Neuronal stem cell (in vitro differentiated cells): ENCODE measurements at places on chromosomes 4 and X.

- no peak overlapping the region for H3K4me3 ChIP-seq
- DNase-seq = peak; percentile 56
- H3K27me3 ChIP-seq = no peaks in the 10 kb centered on the region
- no peaks in the 10 kb centered on the region for H3K36me3 ChIP-seq
- no peaks in the 10 kb centered on the region for H3K4me1 ChIP-seq
- H3K27ac ChIP-seq = no peak overlapping the region
These were observed 103.5 kb downstream of the LDB2 start for GRCh38 chr4:16794816-16795445.

DNA sequence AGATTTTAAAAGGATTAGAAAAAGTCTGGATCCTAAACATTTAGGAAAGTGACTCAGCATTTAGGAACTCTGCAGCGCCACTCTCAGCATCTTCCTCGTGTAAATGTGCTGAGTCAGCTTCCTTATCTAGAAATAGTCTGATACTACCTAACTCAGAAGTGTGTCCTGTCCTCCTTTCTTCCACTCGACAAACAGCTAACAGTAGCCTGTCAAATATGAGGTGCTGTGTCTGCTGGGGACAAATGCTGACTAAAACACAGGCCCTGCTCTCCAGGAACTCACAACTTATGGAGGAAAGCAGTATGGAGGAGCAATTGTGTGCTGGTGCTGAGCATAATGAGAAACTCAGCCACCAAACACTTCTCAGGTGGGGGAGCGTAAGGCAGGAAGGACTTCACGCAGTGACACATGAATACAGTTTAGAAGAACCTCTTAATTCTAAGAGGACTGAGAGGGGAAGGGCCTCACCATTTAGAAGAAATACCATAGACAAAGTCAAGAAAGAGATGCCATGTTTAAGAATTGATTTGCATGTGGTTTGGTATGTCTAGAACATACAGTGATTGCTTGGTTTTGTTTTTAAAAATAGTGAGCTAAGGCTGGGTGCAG lies 125.3 kb downstream of the SOWAHB start:
- peaks cover 99% of the 10 kb centered on the region for H3K36me3 ChIP-seq
- H3K4me3 ChIP-seq = peak overlapping the region; percentile 9
- H3K4me1 ChIP-seq = no peaks in the 10 kb centered on the region
- no peak for DNase-seq
- no peak overlapping the region for H3K27ac ChIP-seq
- no peaks in the 10 kb centered on the region for H3K27me3 ChIP-seq

- H3K27ac ChIP-seq = no peak overlapping the region
- no peak overlapping the region for H3K4me3 ChIP-seq
- peaks cover 84% of the 10 kb centered on the region for H3K36me3 ChIP-seq
- peaks cover 18% of the 10 kb centered on the region for H3K4me1 ChIP-seq
- no peak for DNase-seq
These were observed 89.7 kb upstream of the CBR4 start for GRCh38 chr4:169099771-169100180.

- no peak overlapping the region for H3K27ac ChIP-seq
- no peak overlapping the region for H3K4me3 ChIP-seq
- no peak for DNase-seq
- H3K4me1 ChIP-seq = no peaks in the 10 kb centered on the region
- no peaks in the 10 kb centered on the region for H3K27me3 ChIP-seq
These were observed 7.7 kb upstream of the WDR13 start for GRCh38 chrX:48589482-48590162.

DNA sequence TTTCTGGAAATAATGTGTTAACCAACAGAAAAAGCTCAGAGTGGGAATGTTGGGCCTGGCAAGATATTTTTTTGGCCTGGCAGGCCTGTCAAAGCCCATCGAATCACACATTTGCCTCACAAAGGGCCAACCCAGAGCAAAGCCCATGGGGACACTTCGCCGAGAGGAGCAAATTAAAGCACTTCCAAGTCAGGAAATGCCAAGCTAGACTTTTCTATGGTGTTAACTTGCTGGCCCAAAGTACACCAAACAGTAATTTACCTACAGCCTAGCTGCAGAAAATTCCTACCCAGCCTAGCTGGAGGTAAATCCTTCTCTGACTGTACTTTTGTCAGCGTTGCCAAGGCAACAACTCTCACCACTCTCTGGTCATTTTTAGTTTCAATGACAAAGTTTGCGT lies 288.6 kb upstream of the LDB2 start:
- no peaks in the 10 kb centered on the region for H3K27me3 ChIP-seq
- no peak overlapping the region for H3K27ac ChIP-seq
- no peak for DNase-seq
- peaks cover 23% of the 10 kb centered on the region for H3K4me1 ChIP-seq
- no peaks in the 10 kb centered on the region for H3K36me3 ChIP-seq

DNA sequence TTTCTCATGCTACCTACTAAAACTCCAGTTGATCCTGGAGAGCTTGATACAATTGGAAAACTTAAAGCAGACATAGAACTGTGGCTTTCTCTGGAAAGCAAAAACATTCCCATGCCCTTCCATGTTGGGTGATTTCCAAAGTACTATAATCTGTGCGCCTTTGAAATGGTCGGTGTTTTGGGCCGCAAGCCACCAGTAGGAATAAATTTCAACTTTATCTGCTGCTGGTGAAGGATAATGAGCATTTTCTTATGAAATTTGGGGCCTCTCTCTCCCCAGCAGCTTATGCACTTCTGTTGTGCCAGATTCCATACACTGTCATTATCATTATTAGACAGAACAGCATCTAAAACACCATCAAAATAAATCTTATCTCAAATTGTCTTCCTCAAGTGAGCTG lies 366.7 kb upstream of the RPS6KA3 start:
- no peaks in the 10 kb centered on the region for H3K27me3 ChIP-seq
- no peaks in the 10 kb centered on the region for H3K4me1 ChIP-seq
- no peak for DNase-seq
- H3K4me3 ChIP-seq = no peak overlapping the region
- no peak overlapping the region for H3K27ac ChIP-seq

- peak; percentile 94 for DNase-seq
- peak within 1 kb of the TSS; percentile 81 for H3K4me3 ChIP-seq
- H3K4me1 ChIP-seq = peaks cover 3% of the 10 kb centered on the region
- no peaks in the 10 kb centered on the region for H3K27me3 ChIP-seq
- no peaks in the 10 kb centered on the region for H3K36me3 ChIP-seq
- peak within 1 kb of the TSS; percentile 10 for H3K27ac ChIP-seq
These were observed at the start of gene WDR17 for GRCh38 chr4:176065435-176066291. Gene WDR17 (plus strand): TSS chr4:176065841. CDS start chr4:176111581, 45,740 bp downstream.

- no peak overlapping the region for H3K4me3 ChIP-seq
- DNase-seq = peak; percentile 3
- H3K4me1 ChIP-seq = no peaks in the 10 kb centered on the region
- H3K36me3 ChIP-seq = no peaks in the 10 kb centered on the region
- no peak overlapping the region for H3K27ac ChIP-seq
- no peaks in the 10 kb centered on the region for H3K27me3 ChIP-seq
These were observed 859.2 kb upstream of the PRKX start for GRCh38 chrX:4572691-4573090.

DNA sequence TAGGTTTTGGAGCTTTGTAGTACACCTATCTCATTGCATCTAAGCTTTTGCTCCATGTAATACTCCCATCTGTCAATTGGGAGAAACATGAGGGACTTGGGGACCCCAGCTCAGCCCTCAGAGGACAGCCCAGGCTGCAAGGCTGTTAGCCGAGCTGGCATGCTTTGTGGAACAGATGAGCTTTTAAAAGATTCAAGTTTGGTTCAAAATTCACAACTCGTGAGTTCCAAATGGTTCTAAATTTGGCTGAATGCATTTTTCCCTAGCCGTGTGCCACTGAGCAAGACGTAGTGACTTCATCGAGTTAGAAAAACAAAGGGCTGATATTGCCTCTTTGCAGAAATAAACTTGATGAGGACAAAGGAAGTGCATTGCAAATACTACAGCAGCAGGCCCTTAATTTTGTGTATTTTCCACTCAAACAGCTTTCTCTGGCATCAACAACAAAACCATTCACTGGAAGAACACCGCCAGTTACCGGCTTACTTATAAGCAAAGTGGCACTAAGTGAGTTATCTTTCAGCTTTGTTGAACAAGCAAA lies 165.0 kb upstream of the HS3ST1 start:
- H3K4me1 ChIP-seq = no peaks in the 10 kb centered on the region
- no peak for DNase-seq

- no peak for DNase-seq
- H3K4me3 ChIP-seq = no peak overlapping the region
- no peaks in the 10 kb centered on the region for H3K4me1 ChIP-seq
These were observed 166.5 kb upstream of the HAND2 start for GRCh38 chr4:173696551-173696950.

DNA sequence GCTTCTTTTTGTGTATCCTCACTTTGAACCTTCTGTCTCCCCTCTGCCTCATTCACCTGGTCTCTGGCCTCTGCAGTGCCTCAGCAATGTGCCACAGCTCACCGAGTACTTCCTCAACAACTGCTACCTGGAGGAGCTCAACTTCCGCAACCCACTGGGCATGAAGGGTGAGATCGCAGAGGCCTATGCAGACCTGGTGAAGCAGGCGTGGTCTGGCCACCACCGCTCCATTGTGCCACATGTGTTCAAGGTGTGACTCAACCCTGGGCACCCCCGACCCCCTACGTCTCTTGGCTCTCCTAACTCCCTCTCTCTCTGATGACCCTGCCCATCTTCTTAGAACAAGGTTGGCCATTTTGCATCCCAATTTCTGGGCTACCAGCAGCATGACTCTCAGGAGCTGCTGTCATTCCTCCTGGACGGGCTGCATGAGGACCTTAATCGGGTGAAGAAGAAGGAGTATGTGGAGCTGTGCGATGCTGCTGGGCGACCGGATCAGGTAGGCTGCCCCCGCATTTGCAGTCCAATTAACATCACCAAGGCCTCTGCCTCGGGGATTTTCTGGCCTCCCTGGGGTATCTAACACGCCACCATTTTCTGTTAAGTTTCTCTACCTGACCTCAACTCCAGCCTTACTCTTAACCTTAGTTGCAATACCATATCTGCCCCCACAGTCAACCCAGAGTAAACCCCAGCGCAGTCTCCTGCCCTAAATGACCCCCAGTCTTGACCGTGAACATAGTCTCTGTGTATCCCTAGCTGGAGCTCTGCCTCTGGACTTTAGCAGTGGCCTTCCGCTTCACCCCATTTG lies 8.6 kb downstream of the USP11 start:
- DNase-seq = no peak
- H3K27me3 ChIP-seq = peaks cover 16% of the 10 kb centered on the region
- peaks cover 76% of the 10 kb centered on the region for H3K36me3 ChIP-seq
- H3K4me3 ChIP-seq = no peak overlapping the region

- no peaks in the 10 kb centered on the region for H3K4me1 ChIP-seq
- no peaks in the 10 kb centered on the region for H3K27me3 ChIP-seq
- H3K4me3 ChIP-seq = no peak overlapping the region
- no peak overlapping the region for H3K27ac ChIP-seq
- peaks cover 88% of the 10 kb centered on the region for H3K36me3 ChIP-seq
These were observed 20.4 kb upstream of the UBA1 start for GRCh38 chrX:47172971-47173792.

DNA sequence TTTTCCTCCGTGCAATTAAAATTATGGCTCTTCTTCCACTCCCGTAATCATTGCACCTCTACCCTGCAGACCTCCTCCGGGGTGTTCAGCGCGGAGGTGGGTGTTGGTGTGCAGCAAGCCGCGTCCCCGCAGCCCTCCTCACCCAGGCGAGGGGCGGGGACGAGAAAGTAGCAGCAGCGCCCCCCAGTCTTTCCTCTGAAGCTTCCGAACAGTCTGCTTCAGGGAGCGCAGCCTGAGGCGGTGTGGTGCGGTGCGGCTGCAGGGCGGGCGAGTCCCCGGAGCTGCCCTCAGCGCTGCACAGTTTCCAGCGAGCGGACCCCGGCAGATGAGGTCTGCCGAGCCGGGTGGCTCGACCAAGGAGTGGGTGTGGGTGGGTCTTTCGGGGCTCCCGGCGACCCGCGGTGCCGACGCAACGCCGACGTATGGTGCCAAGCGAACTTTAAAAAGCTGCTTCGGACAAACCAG lies at the start of gene FRAS1:
FRAS1 (plus strand) TSS at position 189 of the 465 bp plus-strand sequence. CDS start 687 bp downstream, outside the sequence.
- peak within 1 kb of the TSS; percentile 96 for H3K27ac ChIP-seq
- H3K4me3 ChIP-seq = peak within 1 kb of the TSS; percentile 68
- H3K36me3 ChIP-seq = no peaks in the 10 kb centered on the region
- peak; percentile 69 for DNase-seq
- H3K27me3 ChIP-seq = peaks cover 2% of the 10 kb centered on the region
- H3K4me1 ChIP-seq = peaks cover 3% of the 10 kb centered on the region

GRCh38 chr4:92198711-92199110 lies 105.1 kb upstream of the GRID2 start:
- DNase-seq = no peak
- H3K4me1 ChIP-seq = no peaks in the 10 kb centered on the region
- no peak overlapping the region for H3K27ac ChIP-seq

DNA sequence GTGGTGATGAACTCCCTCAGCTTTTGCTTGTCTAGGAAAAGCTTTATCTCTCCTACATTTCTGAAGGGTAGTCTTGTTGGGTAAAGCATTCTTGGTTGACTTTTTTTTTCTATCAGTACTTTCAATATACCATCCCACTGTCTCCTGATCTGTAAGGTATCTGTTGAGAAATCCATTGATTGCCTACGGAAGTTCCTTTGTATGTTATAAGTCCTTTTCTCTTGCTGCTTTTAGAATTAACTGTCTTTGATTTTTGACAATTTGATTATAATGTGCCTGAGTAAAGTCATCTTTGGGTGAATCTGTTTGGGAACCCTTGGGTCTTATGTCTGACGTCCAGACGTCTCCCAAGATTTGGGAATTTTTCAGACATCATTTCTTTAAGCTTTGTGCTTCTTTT lies 30.8 kb downstream of the SCLT1 start:
- H3K36me3 ChIP-seq = peaks cover 16% of the 10 kb centered on the region
- H3K4me1 ChIP-seq = no peaks in the 10 kb centered on the region
- H3K4me3 ChIP-seq = no peak overlapping the region
- H3K27ac ChIP-seq = no peak overlapping the region
- DNase-seq = no peak

- H3K36me3 ChIP-seq = no peaks in the 10 kb centered on the region
- H3K27me3 ChIP-seq = no peaks in the 10 kb centered on the region
- no peaks in the 10 kb centered on the region for H3K4me1 ChIP-seq
- H3K27ac ChIP-seq = no peak overlapping the region
- no peak overlapping the region for H3K4me3 ChIP-seq
These were observed 1.6 kb downstream of the OPRPN start for GRCh38 chr4:70399319-70399718.

- no peaks in the 10 kb centered on the region for H3K4me1 ChIP-seq
- no peak overlapping the region for H3K4me3 ChIP-seq
- no peak overlapping the region for H3K27ac ChIP-seq
- H3K36me3 ChIP-seq = no peaks in the 10 kb centered on the region
- no peaks in the 10 kb centered on the region for H3K27me3 ChIP-seq
These were observed 996.9 kb upstream of the GRIA3 start for GRCh38 chrX:122187069-122187713.
